ENCODE measurements at places on chromosomes 2 and 18. TPM values are rescaled to one million over a fixed set of nuclear protein-coding genes. Genes with fewer than 3 reads are reported as not detected.

DNA sequence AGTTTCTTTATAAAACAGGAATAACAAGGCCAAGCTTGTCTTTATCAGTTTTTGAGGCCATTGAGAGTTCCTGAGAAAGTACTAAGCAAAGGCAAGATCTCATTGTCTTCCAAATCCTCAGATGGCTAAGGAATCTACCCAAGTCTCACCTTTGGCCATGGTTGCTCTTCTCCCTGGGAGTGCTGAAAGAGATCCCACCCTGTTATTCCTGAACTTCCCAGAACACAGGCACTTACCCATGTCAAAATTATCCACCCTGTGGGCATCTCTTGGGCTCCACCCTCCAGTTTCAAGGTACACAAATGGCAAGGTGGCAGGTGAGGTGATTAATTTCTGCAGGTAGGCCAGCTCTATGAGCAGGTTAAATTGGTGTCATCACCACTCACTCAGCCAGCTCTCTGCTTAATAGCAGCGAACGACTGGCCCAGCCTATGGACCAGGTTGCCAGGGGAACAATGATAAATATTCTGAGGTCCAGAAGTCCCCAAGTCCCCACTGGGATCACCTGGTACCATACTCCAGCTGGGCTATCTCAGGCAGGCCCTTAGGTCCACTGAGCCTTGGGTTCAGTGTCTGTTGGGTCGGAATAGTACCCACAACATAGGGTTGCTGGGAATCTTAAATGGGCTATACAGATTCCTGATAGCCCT is 2.3 kb upstream of the SPRED2 start:
- H3K4me3 ChIP-seq: no peak overlapping the region
- DNase-seq: no peak
- H3K27me3 ChIP-seq: no peaks in the 10 kb centered on the region
- H3K4me1 ChIP-seq: no peaks in the 10 kb centered on the region
- no peak overlapping the region for H3K27ac ChIP-seq

- no peaks in the 10 kb centered on the region for H3K4me1 ChIP-seq
- no peak overlapping the region for H3K4me3 ChIP-seq
- no peak for DNase-seq
- no peak overlapping the region for H3K27ac ChIP-seq
- H3K36me3 ChIP-seq: no peaks in the 10 kb centered on the region
Observed at GRCh38 chr18:71001597-71001996, 712.8 kb downstream of the SOCS6 start.

GRCh38 chr2:62672601-62673000 is 32.9 kb upstream of the EHBP1 start:
- no peak for DNase-seq
- H3K4me3 ChIP-seq: no peak overlapping the region
- H3K4me1 ChIP-seq: no peaks in the 10 kb centered on the region

DNA sequence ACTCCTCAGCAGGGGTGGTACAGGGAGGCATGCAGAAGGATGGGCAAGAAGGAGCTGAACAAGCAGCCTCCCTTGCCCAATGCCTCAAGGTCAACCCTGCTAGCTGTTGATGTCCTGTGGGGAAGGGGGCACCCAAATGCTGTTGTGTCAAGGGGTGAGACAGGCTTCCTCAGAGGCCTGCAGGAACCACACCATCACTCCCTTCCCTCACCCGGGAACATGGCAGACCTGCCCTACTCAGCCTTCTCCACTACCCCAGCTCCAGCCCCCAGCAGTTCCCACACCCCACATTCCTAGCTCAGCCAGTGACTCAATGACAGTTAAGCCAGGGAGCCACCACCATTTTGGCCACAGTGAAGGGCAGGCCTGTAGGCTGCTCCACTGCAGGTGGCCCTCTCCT is 53.9 kb upstream of the RMP24 start:
- no peaks in the 10 kb centered on the region for H3K4me1 ChIP-seq
- H3K36me3 ChIP-seq: no peaks in the 10 kb centered on the region
- no peak overlapping the region for H3K27ac ChIP-seq
- H3K4me3 ChIP-seq: no peak overlapping the region
- H3K27me3 ChIP-seq: peaks cover 2% of the 10 kb centered on the region
- DNase-seq: no peak

DNA sequence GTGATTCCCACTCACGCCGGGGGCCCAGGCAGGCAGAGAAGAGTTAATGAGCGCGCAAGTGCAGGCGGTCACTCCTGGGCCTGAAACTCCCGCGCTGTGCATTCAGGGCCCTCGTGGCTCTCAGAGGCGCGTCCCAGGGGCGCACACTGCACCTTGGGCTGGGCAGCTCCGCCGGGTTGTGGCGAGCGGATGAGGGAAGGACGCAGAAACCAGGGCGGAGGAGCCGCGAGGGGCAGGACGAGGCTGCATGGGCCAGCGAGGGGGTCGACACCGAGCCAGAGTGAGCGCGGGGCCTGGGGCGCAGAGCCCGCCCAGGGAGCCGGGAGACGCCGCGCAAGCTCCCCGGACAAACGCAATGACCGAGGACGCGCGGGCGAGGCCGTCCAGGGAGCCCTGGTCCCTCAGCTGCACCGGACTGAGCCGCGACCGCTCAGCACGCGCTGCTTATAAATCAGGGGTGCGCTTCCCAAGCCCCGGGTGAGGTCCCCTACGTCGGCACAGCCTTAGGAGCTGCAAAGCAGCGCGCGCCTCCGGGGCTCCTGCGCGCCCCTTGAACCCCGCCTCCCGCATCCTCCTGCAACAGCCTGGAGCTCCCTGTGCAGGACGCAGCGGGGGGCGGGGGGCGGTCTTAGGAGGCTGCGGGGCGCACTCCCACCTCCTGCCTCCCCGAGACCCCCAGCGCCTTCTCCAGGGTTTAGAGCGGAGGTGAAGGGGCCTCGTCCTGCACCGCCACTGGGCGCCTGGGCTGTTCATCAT is 180.2 kb upstream of the ALKAL2 start:
- no peak overlapping the region for H3K27ac ChIP-seq
- H3K4me1 ChIP-seq: no peaks in the 10 kb centered on the region
- H3K4me3 ChIP-seq: peak overlapping the region; percentile 8
- no peaks in the 10 kb centered on the region for H3K27me3 ChIP-seq
- peak; percentile 70 for DNase-seq

MC4R gene
- total RNA-seq: not detected
